Aorta (tissue), 5 donors: ENCODE measurements at places on chromosomes 7 and 10. TPM values are rescaled to one million over a fixed set of nuclear protein-coding genes. Genes with fewer than 3 reads are reported as not detected.

DNA sequence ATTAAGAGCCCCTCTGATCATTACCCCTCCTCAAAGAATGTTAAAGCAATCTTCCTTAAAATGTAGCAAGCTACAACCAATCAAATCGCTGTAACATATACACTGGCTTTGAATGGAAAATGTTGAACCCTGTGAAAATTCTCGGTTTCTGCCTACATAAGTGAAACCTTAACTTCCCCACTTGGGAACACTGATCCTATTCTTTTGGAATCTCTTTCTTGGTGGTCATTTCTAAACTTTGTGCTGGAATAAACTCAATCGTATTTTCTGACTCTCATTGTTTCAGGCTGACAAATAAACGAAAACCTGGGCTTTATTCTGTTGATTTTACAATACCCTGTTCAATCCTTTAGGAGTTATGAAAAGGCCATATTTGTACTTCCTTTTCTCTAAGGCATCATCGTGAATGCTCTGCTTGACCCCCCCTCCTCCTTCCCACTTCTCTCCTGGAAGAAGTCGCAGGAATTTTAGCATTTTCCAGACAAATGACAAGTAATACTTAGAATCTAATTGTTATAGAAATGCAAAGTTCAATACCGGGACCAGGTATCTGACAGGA is 155.1 kb upstream of the FAM13C start:
- H3K36me3 ChIP-seq, result no peaks in the 10 kb centered on the region
- no peaks in the 10 kb centered on the region for H3K27me3 ChIP-seq
- no peak overlapping the region for H3K4me3 ChIP-seq
- no peak for DNase-seq
- H3K27ac ChIP-seq, result no peak overlapping the region
- H3K4me1 ChIP-seq, result no peaks in the 10 kb centered on the region

DNA sequence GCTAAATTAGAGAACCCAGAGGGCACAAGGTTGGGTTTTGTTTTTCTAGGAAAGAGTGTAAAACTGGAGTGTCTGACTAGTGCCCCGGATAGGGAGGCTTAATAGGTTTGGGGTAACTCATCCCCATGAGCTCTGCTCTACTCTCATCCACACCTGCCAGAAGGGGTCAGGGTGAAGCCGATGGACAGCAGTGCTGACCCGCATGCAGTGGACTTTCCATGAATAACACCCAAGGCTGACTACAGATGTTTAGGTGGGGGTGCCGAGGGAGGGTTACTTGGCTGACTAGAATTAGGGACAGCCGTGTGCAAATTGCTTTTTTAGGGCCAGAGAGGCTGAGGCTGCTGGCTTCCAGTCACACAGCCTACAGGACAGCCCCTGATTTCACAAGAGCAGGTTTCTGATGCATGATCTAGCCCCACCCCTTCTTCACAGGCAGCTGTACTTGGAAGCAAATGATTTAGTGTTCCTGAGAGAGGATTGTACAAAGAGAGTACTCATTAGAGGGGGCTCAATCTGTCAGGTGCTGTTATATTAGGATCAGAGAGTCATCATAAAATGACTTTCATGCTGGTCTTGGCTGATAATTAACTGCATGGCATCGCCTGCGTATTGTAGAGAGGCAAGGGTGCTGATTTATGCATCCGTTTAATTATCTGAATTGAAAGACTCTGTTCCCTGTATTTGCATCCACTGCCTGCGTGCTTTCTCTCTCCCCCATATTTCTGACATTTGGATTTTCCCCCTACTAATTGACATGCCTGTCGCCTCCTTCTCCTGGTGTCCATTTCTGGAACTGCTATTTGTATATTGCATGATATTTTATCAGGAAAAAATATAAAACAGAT is 9.5 kb downstream of the INHBA start:
- no peak overlapping the region for H3K4me3 ChIP-seq
- no peaks in the 10 kb centered on the region for H3K36me3 ChIP-seq
- no peaks in the 10 kb centered on the region for H3K27me3 ChIP-seq
- DNase-seq, result peak; percentile 55

EPHA1 gene
- total RNA-seq, result 0.21 TPM

GRCh38 chr7:14229047-14229446 is 239.6 kb upstream of the ETV1 start:
- DNase-seq, result no peak
- H3K36me3 ChIP-seq, result no peaks in the 10 kb centered on the region
- no peak overlapping the region for H3K4me3 ChIP-seq
- H3K27me3 ChIP-seq, result no peaks in the 10 kb centered on the region
- no peaks in the 10 kb centered on the region for H3K4me1 ChIP-seq
- H3K27ac ChIP-seq, result no peak overlapping the region

- no peaks in the 10 kb centered on the region for H3K27me3 ChIP-seq
- H3K36me3 ChIP-seq, result no peaks in the 10 kb centered on the region
- no peak overlapping the region for H3K4me3 ChIP-seq
- no peak for DNase-seq
- H3K27ac ChIP-seq, result no peak overlapping the region
These were observed 33.3 kb downstream of the AFAP1L2 start for GRCh38 chr10:114370966-114371365.

DNA sequence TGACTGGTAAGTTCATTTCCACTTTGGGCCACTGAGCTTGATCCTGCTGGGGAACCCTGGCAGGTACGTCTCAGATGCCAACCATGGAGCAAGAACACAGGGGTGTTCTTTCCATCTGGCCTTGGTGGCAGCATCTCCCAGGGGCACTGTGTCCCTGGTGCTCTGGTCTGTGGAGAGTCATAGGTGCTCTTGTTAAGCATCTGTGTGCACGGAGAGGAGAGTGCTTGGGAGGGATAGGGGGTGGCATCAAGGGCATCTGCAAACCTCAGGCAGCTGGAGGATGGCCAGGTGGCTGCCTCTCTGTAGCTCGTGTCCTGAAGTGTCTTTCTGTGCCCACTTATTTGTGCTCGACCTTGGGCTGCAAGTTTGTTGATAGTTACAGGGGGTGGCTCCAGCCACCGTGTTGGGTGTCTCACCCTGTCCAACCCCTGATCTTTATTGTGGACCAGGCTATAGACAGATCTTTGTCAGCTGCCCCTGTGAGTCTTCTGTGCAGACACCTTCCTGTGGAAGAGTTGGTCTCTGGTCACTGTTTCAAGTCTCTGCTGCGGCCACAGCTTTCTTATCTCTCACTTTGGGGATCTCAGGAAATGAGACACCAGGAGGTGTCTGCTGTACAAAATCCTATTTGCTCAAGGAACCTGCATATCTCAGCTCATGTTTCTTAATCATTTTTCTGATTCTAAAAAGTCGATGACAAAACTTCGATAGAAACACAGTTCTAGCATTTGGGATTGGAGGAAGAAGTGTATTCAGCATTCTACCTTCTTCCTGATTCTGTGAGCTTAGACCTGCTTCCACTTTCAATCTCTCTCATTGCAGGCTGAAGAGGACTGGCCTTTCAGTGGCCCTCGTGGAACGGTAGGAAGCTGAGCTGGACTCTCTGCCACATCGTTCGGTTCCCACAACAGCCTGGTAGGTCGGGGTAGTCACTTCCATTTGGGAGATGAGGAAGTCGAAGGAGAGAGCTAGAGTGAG is 17.2 kb upstream of the GIMAP8 start:
- H3K4me1 ChIP-seq, result no peaks in the 10 kb centered on the region
- DNase-seq, result no peak
- no peak overlapping the region for H3K4me3 ChIP-seq
- H3K27me3 ChIP-seq, result no peaks in the 10 kb centered on the region
- no peak overlapping the region for H3K27ac ChIP-seq
